ENCODE measurements at places on chromosomes 13 and 19.

GRCh38 chr19:36605877-36606478 is 865 bp downstream of the ZNF382 start:
- no peak for DNase-seq

DNA sequence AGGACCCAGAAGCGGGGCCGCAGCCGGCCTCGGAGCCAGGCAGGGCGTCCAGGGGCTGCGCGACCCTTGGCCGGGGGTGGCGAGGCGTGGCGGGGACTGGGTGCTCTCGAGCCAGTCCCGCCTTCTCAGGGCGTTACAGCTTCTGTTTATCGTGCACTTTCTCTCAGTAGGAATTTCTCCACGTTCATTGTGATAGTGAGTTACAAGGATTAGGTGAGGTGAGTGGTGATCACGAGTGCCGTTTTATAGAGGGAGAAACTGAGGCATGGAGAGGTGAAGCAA is 600 bp downstream of the AP1M1 start:
- DNase-seq, result no peak

- DNase-seq, result no peak
These were observed 89.4 kb downstream of the DPF1 start for GRCh38 chr19:38134540-38135149.

DNA sequence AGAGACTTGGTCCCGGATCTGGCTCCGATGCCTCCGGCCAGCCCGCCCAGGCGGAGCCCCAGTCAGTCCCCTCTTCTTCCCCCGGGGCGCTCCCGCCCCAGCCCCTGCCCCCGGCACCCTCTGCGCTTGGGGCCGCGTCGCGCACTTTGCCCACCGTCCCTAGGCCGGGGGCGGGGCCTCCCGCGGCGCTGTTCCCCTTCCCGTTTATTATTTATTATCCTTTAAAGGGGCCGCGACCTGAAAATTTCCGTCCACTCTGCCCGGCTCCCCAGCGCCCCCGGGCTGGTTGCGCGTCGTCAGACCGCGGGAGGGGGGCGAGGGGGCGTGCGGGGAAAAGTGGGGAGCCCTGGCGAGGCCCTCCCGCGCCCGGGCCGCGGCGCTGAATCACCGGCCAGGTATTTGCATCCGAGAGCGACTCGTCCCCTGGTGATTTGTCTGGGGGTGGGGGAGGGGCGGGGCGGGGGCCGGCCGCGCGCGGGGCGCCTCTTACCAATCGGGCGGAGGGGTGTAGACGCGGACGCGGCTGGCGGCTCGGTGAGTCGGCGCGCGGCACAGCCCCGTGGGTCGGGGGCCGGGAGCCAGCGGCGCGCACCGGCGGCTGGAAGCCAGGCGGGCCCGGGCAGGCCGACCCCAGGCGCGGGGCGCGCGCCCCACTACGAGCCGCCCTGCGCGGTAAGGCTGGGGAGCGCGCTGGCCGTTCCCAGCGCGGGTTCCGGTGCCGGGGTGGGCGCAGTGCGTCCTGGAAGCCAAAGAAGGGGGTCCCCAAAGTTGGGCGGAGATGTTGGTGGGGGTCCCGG is at the start of gene ARID3A:
ARID3A (plus strand) TSS at position 510 of the 797 bp plus-strand sequence. CDS start 3,494 bp downstream, outside the sequence.
- peak; percentile 30 for DNase-seq

- DNase-seq, result no peak
These were observed 22.5 kb upstream of the POU2F2 start for GRCh38 chr19:42154471-42155323.

- no peak for DNase-seq
These were observed 913.8 kb upstream of the SLITRK5 start for GRCh38 chr13:86757236-86757978.

DNA sequence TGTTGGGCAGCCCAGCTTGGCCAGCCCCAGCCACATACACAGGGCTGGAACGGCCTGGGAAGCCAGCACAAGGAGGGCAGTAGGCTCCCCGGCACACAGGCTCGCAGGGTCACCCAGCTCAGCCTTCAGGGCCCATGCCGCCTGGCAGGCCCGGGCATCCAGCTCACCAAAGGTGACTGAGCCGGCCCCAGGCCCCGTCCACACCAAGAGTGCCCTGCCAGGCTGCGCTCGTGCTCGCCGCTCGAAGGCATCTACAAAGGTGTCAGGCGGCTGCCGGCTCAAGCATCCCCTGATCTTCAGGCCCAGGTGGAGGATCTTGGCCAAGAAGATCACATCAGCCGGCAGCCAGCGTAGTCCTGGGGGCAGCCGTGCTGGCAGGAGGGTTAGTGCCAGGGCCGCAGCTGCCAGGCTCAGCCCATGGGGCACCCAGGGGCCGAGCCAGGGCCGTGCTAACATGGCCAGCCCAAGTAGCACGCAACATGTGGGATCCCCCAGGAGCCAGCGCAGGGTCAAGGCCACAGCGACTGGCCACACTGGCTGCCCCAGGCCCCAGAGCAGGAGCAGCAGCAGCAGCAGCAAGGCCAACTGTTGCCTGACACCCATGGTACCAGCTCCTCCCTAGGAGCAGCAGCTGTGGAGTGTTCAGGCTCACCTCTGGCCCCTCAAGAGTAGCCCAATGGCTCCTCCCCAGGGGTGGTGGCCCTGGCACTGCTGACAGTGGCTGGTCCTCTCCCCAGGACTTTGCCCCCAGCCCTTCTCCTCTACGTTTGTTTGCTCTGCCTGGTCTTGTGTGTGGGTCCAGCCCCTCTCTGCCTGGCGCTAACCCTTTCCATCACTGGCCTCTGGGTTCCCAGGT is at the start of gene SLC27A5:
SLC27A5 (minus strand) TSS at position 640 of the 856 bp plus-strand sequence; CDS start at position 603, 37 bp downstream.
- no peak for DNase-seq

GRCh38 chr13:112870051-112870331 is 99.0 kb upstream of the MCF2L start:
- DNase-seq, result no peak

GRCh38 chr19:7115721-7116120 is 46.2 kb downstream of the ZNF557 start:
- no peak for DNase-seq

DNA sequence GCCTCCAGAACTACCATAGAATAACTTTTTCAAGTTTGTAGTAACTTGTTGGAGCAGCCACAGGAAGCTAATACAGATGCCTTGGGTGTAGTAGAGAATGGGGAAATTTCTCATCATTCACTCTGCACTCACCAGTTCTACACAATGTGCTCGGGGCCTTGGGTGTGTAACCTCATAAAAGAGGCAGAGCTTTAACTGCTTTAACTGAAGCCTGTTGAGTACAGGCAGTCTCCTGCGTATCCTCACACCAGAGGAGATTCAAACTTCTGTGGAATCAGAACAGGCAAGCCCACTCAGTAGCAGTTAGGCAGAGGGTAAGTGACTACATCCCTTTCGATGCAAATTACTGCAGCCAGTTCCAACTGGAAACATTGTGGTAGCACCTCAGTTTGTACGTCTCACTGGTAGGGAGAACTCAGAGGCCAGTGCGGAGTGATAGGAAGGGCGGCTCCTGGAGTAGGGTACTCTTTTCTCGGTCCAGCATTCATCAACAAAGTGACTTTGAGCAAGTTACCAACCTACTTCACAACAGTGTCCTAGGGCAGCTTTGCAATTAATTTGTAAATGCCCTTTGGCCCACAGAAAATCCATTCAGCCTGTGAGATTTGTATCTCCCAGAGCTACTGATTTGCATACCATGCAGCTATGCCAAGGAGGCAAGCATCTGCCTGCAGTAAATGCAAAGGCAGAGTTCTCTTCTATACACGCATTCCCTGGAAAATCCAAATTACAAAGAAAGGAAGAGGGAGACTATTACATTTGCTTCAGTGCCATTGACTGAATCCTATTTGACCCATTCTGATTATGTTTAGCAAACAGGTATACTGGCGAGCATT is 904.3 kb downstream of the DIAPH3 start:
- DNase-seq, result no peak

DNA sequence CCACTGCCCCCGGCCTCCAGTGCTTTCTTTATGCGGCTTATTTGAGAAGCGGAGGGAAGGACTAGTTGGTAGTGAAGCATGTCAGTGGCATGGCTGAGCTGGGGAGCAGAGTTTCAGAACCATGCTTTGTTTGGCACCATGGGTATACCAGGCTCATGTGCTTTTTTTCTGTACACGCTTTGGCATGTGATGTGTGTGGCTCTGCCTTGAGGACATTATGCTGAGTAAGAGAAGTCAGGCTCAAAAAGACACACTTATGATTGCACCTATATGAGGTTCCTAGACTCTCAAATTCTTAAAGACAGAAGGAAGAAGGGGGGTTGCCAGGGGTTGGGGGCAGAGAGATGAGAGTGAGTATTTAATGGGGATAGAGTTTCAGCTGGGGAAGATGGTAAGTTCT is 21.3 kb downstream of the GATAD2A start:
- DNase-seq, result no peak

DNA sequence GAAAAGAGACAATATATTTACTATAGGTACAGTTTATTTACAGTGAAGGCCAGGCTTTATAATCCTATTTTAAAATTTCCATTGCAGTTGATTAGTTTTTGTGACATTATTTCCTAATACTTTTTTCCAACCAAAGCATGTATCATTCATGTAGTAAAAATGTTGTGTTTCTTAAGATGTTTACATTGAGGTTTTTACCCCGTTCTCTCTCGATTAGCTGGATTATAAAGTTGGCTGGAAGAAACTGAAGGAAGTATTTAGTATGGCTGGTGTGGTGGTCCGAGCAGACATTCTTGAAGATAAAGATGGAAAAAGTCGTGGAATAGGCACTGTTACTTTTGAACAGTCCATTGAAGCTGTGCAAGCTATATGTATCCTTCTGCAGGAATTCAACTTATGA is 21.2 kb downstream of the HNRNPM start:
- no peak for DNase-seq

Measured in SIG-M5 (cell line).